ENCODE measurements at places on chromosomes 7 and 10.

GRCh38 chr7:128928159-128928813, 9.4 kb upstream of the IRF5 start:
- no peak for DNase-seq

DNA sequence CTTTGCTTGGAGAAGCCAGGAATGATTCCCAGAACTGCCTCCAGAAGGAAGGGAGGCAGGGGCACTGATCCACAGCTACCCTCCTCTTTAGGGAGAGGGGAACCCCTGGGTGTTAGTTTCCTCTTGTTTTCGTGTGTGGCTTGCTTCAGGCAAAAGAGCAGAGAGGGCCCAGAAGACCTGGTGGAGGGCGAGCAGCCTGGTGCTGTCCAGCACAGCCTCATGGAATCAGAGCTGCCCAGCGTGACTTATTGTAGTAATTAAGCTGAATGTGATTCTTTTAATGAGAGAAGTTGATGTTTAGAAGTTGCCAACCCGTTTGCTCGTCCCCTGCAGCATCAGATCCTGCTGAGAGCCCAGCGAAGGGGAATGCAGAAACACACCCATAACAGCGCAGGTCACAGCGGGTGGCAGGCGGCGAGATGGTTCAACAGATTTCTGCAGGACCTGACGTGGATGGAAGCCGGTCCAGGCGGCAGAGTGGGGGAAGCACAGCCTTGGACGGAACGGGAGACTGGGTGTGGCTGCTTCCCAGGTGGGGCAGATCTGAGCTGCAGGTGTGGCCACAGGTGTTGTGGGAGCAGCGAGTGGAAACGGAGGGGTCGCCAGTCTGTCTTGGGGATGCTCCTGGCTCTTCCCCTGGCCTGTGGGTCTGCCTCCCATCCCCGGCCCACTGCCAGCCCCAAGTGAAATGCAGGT, 53.7 kb upstream of the SHH start:
- no peak for DNase-seq

GRCh38 chr10:86944471-86944870, 12.9 kb downstream of the MMRN2 start:
- DNase-seq, result no peak

GRCh38 chr10:73979809-73980433, 18.0 kb upstream of the VCL start:
- no peak for DNase-seq

GRCh38 chr10:118500477-118501104, 94.9 kb downstream of the PRLHR start:
- DNase-seq, result no peak

Data from activated T-cell treated with anti-CD3 and anti-CD28 coated beads, Interleukin-2, amount 50 U/mL, for 24 hours (primary cell).